Activated CD4-positive, alpha-beta T cell treated with anti-CD3 and anti-CD28 coated beads, Interleukin-2, amount 10 ng/mL, durations not matched to agents 7 days and 5 days (primary cell): ENCODE measurements at places on chromosomes 2 and 18.

- DNase-seq: no peak
These were observed 38.3 kb upstream of the ST3GAL5 start for GRCh38 chr2:85926931-85927661.

DNA sequence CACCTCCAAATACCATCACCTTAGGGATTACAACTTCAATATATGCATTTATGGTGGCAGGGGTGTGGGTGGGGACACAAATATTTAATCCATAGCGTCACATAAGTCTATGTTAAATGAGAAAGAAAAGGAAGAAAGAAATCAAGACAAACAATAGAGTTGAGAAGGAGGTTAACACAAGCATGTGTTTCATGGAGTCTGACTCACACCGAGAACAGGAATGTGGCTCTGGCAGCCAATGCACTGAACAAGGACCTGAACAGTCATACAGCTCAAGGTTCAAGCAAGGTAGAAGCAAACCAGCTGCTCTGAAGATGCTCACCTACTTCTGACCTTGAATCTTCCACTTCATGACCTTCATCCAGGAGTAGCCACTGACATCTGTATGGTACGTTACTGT, 36.2 kb upstream of the LPIN1 start:
- DNase-seq: no peak

- no peak for DNase-seq
These were observed 146.3 kb downstream of the ANKRD44 start for GRCh38 chr2:197164141-197164754.

- DNase-seq: peak; percentile 79
These were observed 16.8 kb upstream of the HES6 start for GRCh38 chr2:238256594-238257104.

GRCh38 chr2:177989029-177989885, 83.3 kb downstream of the PDE11A start:
- DNase-seq: no peak

GRCh38 chr2:46716927-46717326, 198.7 kb downstream of the MCFD2 start:
- no peak for DNase-seq

GRCh38 chr2:135984199-135985017, 1.0 kb downstream of the DARS1 start:
- no peak for DNase-seq

DNA sequence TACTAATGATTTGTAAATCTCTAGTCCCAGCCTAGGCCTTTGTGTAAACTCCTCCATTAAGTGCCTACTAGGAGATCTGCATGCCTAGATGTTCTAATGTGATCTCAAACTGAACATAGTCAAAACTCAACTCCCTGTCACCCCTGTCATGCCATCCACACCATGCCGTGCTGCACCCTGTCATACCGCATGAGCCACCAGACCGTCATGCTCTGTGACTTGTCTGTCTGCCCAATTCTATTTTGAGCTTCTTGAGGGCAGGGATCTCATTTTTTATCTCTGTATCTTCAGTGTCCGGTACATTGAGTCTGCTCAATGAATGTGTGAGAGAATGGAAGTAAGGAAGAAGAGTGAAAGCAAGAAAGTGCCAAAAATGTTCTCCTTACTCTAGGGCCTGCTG, 35.5 kb downstream of the GREB1L start:
- DNase-seq: no peak

DNA sequence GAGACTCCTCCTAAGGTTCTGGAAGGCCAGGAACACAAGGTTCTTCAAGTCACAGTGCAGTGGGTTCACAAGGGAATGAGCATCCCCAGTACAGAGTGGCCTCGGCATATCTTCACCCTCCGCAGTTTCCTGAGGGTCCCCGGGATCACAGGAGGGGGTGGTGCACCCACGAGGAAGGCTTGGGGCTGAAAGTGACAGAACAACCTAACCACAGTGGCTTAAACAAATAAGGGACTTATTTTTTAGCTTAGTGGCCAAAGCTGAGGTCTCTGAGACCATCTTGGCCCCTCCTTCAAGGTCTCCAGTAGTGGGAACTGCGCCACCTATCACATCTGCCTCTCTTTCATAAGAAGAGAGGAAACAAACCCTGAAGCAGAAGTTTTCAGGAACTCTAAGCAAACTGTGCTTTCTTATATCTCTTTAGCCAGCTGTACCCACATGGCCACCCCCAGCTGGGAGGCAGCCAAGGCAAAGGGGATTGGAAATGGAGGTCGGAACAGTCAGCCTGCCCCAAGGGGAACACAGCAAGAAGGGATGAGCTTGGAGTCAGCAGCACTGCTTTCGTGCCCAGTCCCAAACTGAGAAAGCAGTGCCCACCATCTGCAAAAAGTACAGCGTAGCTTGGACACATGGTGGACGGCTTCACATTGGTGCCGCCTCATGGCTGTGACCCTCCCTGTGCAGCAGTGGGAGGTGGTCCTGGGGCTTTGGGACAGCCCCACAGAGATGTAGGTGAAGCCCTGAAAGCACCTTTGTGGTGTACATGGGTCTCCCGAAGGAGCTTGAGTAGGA, 260.0 kb upstream of the ID2 start:
- no peak for DNase-seq

DNA sequence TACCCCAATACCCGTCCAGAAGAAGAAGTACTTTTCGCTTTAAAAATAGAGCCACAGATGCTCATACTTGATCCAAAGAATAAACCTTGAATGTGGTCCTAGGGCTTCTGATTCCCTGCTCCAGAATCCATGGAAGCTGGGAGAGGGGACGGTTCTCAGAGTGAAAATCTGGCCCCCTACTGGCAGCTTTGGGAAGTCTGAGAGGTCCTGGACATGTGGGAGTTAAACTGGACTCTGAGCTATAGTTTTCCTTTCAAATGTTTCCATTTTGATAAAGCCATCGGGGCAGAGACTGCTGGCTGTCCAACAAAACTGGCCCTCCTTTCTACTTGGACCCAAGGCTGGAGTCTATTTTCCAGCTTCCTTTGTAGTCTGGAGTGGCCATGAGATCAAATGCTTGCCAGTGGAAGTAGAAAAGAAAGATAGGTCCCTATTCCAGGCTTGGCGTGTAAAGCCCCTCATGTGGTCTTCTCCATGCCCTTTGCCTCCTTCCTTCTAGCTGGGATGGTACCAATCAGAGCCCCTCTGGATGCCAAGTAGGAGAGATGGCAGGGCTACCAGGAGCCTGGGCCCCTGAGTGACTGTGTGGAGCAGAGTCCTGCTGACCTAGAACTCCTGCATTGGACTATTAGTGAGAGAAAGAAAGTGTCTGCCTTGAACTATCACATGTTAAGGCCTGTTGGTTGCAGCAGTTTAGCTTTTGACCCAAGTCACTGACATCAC, 37.7 kb upstream of the TBC1D8 start:
- DNase-seq: no peak

- DNase-seq: no peak
These were observed 153.3 kb upstream of the KYNU start for GRCh38 chr2:142724186-142724585.

DNA sequence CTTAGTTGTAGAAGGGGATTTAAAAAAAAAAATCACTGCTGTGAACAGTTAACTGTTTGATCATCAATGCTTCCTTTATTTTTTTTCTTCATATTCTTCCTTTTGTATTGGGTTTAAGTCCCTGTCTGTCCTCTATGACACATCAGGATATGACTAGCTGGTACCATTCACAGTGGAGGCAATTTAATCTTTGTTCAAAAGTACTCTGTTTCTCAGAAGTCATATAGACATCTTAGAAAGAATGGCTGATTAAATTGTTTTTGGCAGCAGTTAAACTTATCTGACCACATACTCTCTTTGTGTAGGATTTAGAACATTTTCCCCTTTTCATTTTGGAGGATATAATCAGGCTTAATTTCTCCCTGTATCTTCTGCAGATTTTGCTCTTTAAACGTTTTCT, 807.8 kb upstream of the CDH2 start:
- no peak for DNase-seq

DNA sequence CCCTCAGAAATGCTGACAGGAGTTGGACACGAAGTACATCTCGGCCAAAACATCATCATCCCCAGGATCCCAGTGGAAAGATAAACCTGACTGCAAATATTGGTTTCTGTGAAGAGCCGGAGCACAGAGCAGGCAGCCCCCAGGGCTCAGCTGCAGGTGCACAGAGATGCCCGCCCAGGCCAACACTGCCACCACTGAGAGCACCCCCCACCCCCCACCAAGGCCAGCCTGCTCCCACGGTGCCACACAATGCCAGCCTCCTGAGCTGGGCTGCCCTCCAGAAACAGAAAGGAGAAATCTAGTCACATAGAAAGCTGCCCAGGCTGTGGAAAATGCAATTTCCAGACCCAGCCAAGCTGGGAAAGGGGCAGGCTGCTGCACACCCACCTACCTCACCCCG, 71.7 kb downstream of the GALNT14 start:
- DNase-seq: no peak

DNA sequence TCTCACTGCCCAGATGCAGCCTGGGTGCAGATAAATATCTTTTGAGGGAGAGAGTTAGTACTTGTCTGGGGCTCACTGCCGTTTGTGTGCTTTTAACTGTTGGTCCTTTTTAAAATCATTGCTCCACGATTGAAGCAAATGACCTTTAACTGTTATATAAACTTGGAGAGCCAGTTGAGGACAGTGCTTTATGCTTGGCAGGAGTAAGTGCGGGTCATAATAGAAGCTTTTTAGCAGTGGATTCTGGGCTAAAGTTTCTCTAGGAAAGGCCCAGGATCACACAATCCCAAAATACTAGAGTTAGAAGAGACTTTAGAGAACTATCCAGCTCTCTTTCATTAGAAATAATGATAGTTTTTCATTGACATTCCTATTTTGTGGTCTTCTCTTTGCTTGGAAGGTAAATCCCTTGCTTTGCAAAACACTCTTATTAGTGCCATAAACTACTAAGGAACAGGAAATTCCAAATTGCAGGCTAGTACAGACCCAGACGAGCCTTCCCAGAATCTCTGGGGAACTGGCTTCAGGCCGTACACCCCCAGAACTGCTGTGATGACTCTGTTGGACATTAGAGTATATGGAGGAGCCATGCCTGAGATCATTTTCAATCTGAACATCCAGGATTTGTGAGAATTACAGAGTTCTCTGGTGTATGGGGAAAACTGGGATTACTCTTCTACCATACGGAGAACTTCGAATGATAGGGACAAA, 19.1 kb downstream of the LIMS1 start:
- no peak for DNase-seq

DNA sequence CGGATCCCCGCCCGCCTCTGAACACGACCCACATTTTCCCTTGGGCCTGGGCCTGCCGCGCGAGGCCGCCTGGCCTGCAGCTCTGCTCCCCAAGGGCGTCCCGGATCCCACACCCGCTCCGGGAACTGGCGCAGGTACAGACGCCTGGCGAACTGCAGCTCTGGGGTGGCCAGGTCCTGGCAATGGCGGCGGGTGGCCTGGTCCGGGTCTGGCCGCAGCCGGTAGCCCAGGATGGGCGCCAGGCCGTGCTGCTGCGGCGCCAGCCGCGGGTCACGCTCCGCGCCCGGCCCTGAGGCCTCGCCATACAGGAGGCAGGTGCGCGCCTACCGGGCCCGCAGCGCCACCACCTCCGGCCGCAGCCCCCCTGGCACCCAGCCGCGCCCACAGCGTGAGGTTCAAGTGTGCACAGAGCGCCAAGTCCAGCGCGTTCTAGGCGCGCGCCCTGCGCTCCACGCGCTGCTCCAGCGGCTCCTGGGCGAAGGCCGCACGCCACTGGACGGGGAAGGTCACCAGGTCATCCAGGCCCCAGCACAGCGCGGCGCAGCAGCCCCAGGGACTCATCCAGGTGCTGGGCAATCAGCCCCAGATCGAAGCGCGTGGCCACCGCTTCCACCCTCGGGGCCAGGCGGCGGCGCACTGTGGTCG, 9.5 kb downstream of the AQP12A start:
- DNase-seq: no peak

GRCh38 chr2:182897137-182897536, 30.7 kb upstream of the FRZB start:
- no peak for DNase-seq

DNA sequence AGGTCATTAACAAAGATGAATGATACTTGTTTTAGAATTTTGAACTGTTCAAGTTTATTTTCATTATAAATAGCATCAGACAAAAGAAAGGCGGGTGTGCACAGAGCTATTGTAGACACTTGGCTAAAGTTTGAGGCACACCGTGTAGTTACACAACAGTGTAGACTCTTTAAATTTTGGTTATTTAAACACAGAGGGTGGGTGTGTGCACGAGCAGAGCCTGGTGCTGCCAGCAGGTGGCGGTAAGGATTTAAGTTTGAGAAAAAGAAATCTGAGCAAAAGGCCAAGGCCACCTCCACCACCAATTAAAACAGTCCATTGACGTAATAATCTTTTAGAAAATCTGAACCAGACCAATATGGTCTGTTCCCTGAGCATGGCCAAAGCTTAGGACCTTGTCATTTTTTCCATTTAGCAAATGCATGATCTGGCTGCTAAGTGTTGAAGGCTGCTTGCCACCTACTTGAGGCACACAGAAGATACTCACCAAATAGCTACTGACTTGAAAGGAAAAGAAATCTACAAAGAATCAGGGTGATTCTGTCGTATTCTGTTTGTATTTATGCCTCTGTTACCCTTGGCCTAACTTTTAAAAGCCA, 14.3 kb downstream of the COPS7B start:
- DNase-seq: peak; percentile 58

GRCh38 chr2:65103013-65103715, 26.7 kb downstream of the RAB1A start:
- no peak for DNase-seq
